A549 treated with RU486 at 1 μM for 4 hours (cell line): ENCODE measurements at places on chromosomes 6 and 20. TPM values are rescaled to one million over a fixed set of nuclear protein-coding genes. Genes with fewer than 3 reads are reported as not detected.

Gene APCDD1L
- 0.10 TPM in 1 of 5 replicates, not detected in the others for total RNA-seq

Gene TGM2
- 292 to 467 TPM (median 378 TPM) in 5 replicates for total RNA-seq

Gene LST1
- 0.28 to 1.3 TPM in 2 of 5 replicates, not detected in the others for total RNA-seq

Gene HEY2
- total RNA-seq = 0.06 to 0.08 TPM in 2 of 5 replicates, not detected in the others

Gene ERVFRD-1
- total RNA-seq = not detected in 5 replicates

Gene MTCH1
- 109 to 141 TPM (median 131 TPM) in 5 replicates for total RNA-seq

Gene MAPK13
- total RNA-seq = 0.96 to 1.6 TPM (median 1.3 TPM) in 5 replicates

Gene TMC2
- total RNA-seq = not detected in 5 replicates

Gene CTNNBL1
- 58.0 to 85.3 TPM (median 64.1 TPM) in 5 replicates for total RNA-seq

Gene ZMYND8
- total RNA-seq = 9.5 to 11.7 TPM (median 11.4 TPM) in 5 replicates

Gene ULBP3
- 3.4 to 4.2 TPM (median 3.8 TPM) in 5 replicates for total RNA-seq

Gene IBTK
- total RNA-seq = 15.0 to 41.3 TPM (median 38.3 TPM) in 5 replicates
